Activated T-helper 9 cell treated with anti-CD3 and anti-CD28 coated beads, Interleukin-2, amount 50 U/mL, for 16 hours (primary cell): ENCODE measurements at places on chromosomes 7 and 10.

DNA sequence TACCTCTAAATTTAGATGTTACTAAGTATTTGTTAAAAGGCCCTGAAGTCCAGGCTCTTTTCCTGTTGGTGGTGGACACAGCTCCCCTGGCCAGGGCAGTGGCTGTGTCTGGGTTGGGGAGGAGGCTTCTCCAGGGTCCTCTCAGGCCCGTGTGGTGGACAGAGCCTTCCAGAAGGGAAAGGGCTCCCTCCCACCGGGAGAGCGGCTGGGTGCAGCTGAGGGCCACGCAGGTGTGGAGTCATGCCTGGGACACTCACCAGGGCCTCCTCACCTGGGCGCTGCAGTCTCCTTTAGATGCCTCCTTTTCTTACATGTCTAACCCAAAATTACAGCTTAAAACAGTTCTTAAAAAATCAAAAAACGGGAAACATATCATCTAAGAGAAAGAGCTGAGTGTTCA, 128.2 kb upstream of the TCERG1L start:
- no peak for DNase-seq

DNA sequence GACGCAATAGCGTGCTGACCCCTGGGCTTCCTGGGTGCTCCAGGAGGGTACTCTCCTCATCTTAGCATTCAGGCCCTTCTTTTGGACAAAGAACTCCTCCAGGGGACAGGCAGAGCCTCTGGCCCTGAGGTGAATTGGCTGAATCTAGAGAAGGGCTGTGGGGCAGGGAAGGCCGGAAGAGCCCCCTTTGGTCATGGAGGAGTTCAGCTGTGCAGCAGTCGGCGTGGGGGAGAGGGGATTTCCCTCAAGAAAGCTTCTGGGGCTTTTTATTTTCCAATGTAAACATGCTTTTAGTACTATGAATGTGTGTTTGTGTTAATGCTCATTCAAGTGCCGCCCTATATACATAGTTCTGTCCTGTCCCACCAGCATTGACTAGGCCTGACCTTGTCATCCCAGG, 38.8 kb downstream of the FIGNL1 start:
- DNase-seq = no peak

DNA sequence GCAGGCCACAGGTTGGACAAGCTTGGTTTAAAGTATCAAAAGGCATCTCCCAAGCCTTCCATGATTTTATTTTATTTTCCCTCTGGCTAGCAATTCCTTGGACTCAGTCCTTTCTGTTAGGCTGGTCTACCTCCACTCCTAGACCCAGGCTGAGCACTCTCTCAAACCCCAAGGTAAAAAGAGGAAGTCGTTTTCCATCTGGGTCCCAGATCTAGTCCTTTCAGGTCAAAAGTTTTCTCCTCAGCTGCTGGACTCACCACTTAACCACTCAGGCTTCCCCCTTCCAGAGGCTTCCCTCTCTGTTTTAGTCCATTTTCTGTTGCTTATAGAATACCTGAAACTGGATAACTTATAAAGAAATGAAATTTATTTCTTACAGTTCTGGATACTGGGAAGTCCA, 252.3 kb upstream of the MKLN1 start:
- DNase-seq = no peak

GRCh38 chr10:110865809-110866482, 5.8 kb upstream of the PDCD4 start:
- no peak for DNase-seq

- DNase-seq = no peak
These were observed 8.6 kb downstream of the UPP1 start for GRCh38 chr7:48097521-48098231.

- DNase-seq = no peak
These were observed 195.8 kb upstream of the NPVF start for GRCh38 chr7:25424113-25424512.

DNA sequence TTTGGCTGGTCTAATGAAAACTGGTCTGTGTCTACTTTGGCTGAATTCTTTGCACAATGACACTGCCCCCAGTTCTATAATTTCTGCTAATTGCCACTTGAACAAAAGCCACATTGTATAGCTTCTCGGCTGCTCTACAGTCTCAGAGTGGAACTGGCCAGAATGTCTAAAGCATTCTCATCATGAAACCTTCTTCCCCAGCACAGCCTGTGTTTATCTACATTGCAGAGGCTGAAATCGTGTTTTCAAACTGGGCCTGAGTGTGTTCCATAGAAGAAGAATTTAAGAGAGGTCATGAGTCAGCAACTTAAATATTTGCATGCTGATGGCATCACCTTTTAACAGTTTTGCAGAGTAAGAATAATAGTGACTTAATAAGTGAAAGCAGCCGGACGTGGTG, 177.2 kb downstream of the BUB3 start:
- DNase-seq = no peak

GRCh38 chr7:139455789-139456188, 27.7 kb downstream of the KLRG2 start:
- DNase-seq = no peak

DNA sequence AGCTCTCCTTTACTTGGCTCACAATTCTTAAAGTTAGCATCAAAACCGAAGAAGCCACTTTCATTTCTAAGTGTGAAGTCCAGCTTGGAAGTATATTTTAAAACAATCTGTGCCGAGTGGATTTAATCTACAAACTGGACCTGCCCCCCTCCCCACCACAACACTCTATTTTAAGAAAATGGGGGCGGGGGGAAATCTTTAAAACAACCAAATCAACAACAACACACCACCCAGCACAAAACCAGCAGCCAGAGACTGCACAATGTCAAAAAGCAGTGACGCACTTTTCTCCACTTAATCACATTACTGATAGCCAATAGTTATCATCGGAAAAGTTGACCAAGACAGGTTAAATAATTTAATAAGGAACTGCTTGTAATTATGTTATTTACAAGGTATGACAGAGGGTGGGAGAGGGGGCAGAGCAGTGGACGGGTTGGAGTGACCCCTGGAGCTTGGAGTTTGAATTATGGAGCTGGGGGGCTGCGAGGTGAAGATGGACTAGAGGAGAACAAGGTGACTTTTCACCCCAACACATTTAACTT, 2.8 kb downstream of the EBF3 start:
- DNase-seq = no peak

DNA sequence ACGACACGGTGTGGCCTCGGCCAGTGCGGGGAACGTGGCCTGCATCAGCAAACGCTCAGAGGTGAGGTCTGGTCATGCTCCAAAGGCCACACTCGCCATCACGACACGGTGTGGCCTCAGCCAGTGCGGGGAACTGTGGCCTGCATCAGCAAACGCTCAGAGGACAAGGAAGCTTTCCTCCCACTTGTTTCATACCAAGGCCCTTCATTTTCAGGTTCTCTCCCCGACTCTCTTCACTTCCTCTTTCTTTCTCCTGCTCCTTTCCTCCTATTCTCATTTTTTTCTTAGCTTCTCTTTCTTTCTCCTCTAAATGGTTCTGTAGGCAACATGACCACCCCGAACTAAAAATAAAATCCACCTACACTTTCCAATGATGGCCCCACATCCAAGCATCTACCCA, 384.4 kb upstream of the SHH start:
- DNase-seq = no peak

GRCh38 chr10:63267414-63268148, 134.5 kb downstream of the NRBF2 start:
- no peak for DNase-seq

- no peak for DNase-seq
These were observed 779 bp downstream of the FAM241B start for GRCh38 chr10:69630651-69631400.

GRCh38 chr10:90884431-90884830, 12.7 kb downstream of the RPP30 start:
- DNase-seq = no peak

- no peak for DNase-seq
These were observed 54.3 kb downstream of the INSYN2A start for GRCh38 chr10:127142136-127142535.
